T-helper 2 cell (primary cell): ENCODE measurements at places on chromosomes 5 and 9.

DNA sequence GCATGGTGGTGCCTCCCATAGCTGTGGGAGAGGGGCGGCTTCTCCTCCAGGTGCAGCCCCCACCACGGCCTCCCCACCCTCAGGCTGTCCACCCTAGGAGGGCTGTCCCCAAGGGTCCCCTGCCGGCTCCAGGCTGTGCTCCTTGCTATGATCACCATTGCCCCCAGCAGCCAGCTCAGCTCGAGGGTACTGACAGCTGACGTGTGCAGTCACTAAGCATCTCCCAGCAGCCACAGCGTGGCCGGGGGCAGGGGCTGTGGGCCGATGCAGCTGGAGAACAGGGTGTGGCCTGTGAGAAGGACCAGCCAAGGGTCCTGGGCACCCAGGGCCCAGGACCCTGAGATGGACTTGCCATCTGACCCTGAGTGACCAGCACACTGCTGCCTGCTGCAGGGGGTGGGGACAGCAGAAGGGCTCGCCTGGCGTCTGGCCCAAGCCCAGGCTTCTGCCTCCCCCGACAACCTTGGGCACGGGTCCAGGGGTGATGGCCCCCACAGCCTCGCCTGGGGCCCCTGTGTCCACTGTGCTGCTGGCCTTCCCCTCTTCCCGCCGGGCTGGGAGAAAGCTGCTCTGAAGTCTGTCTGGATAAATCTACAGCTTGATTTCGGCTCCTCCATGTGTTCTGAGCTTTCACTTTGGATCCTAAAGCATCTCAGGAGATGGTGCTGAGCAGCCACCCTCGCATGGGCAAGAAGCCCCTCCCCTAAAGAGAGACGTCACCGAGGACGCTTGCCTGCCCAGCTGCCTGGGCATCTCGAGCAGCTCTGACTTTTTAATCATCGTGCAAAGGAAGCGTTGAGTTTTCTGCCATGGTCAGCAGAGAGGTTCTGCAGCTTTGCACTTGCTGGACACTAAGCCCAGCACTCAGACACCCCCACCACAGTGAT, 5.5 kb downstream of the KCNT1 start:
- no peak for DNase-seq

DNA sequence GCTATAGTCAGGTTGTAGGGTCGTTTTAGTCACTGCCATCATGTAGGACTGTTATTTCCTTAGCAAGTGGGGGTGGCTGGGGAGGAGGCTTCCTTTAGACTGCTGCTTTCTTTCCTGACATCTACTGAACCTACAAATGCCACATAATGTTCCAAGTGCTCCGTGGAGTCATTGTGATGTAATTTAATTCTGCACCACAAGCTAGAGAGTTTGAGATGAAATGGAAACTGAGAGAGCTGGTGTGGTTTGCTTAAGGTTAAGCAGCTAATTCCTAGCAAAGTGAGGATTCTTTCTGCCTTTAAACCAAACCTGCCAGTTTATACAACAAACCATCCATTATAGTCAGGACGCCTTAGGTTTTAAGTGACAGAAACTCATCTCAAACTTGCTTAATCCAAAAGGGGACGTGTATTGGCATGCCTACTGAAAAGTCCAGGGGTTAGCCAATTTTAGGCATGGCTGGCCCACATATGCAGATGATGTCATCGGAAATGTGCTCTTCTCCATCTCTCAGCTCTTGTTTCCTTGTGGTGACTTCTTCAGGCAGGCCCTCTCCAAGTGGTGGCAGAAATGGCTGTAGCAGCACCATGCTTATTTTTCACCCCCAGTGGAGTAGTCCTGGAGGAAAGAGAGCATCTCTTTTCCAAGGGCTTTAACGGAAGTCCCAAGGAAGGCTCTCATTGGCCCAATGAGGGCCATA, 30.5 kb downstream of the ZNF618 start:
- DNase-seq, result no peak

- DNase-seq, result no peak
Observed at GRCh38 chr5:63923914-63924313, 38.3 kb downstream of the HTR1A start.

- no peak for DNase-seq
Observed at GRCh38 chr5:4480528-4481349, 659.4 kb upstream of the ADAMTS16 start.

GRCh38 chr5:39520232-39520572, 95.4 kb upstream of the DAB2 start:
- DNase-seq, result no peak
